ENCODE measurements at places on chromosomes 6 and 20.

DNA sequence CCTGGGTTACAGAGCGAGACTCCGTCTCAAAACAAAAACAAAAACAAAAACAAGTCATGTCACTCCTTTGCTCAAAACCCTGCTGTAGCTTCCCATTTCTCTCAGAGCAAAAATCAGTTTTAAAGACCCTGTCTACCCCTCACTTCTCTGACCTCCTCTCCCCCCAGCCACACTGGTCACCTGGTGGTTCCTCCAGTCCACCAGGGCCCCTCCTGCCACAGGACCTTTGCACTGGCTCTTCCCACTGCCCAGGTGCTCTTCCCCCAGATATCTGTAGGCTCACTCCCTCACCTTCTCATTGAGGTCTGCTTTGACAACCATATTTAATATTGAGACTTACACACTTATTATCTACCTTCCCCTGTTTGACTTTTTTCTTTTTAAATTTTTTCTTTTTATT, 4.9 kb upstream of the TEAD3 start:
- DNase-seq: no peak

GRCh38 chr20:23305098-23305497, 45.5 kb upstream of the NXT1 start:
- DNase-seq: no peak

GRCh38 chr6:37373822-37374471, 20.2 kb downstream of the RNF8 start:
- DNase-seq: no peak

GRCh38 chr6:133889557-133890403, 867 bp downstream of the TCF21 start:
- DNase-seq: no peak

DNA sequence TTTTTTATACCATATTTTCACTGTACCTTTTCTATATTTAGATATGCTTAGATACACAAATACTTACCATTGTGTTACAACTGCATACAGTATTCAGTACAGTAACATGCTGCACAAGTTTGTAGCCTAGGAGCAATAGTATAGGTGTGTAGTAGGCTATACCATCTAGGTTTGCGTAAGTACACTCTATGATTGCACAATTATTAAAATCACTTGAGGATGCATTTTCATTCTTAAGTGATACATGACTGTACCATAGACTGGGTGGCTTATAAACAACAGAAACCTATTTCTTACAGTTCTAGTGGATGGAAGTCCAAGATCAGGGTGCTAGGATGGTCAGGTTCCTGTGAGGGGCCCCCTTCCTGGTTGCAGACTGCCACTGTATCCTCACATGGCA, 234.1 kb downstream of the SLC35F1 start:
- DNase-seq: no peak

DNA sequence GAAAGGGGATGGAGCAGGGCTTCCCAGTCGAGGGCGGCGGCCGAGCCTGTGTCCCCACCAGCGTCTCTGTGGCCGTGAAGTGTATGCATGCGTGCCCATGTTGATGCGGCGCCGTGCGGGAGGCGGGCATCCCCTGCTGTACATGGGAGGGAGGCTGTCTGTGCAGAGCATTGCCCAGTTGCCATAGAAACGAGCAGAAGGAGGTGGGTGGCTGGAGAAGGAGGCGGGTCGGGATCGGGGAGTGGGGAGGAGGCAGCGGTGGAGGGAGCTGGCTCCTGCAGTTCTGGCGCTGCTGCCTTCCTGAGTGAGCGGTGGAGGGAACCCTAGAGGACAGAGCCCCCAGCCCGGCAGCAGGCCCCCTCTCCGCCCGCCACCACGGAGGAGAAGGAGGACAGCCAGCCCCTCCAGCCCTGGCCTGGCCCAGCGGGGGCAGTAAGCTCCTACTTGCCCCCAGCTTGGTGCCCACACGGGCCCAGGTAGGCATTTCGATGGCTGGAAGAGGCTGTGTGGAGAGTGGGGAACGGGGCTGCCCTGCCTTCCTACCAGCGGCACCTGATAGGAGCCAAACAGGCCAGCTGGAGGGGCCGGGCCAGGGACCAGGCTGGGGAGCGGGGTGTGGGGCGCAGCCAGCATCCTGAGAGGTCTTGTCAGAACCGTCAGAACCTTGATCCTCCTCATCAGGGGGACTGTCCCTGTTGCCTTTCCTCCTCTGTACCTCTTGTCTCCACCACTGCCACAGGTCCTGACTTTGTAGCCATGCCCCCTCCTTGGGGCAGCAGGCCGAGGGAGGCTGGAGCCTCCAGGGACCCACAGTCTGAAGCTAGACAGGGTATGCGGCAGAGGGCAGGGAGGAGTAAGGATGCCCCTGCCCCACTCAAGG, 41.3 kb downstream of the SPDEF start:
- no peak for DNase-seq

DNA sequence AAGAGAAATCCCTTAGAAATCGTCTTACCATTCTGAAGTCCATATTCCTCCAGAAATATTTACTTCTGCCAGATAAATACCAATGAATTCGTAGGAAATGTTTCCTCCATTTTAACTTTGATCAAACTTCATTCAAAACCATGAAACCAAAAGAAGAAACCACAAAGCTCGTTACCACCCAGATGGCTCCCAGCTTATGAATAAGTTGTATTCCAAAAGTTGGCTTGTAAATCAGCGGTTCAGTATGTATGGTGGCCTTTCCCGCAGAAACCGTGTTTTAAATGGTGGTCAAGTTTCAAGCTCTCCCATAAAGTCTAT, 73.6 kb upstream of the RIPOR2 start:
- DNase-seq: no peak

GRCh38 chr20:6959900-6960312, 192.4 kb downstream of the BMP2 start:
- DNase-seq: no peak

GRCh38 chr6:154471609-154472362, 38.7 kb downstream of the CNKSR3 start:
- DNase-seq: no peak

- no peak for DNase-seq
Observed at GRCh38 chr6:22883061-22883717, 313.8 kb downstream of the HDGFL1 start.

DNA sequence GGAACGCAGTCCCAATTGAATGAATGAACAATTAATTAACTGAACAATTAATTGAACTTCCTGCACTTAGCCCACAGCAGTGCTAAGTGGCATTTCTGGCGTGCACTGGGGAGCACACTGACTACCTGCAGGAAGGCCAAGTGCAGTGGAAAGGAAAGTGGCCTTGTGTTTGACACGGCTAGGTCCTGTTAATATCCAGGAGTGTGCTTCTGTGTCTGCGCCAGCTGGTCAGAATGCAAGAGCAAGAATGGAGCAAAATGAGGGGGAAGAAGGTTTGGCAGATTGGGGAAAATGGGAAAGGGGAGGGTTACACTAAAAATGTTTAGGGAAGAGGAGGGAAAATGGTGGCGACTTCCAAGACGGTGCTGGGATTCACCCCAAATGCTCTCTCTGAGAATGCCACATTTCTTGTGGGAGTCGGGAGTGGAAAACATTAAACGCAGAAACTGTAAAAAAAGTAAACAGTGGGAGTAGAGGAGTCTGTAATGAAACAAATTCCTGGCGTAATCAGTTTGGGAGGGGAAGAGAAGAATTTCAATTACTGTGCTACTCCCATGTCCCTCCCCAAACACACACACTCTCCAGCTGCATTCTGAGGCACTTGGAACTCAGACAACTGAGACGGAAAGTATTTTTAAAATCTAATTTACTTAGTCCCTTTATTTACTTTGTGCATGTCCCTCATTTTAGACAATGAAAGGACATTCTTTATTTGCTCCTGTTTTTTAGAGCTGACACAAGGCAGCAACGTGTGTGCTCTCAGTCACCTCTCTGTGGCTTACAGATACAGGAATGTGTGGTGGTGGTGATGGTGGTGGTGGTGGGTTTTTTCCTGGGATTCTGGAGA, 64.1 kb downstream of the CLIC5 start:
- no peak for DNase-seq

DNA sequence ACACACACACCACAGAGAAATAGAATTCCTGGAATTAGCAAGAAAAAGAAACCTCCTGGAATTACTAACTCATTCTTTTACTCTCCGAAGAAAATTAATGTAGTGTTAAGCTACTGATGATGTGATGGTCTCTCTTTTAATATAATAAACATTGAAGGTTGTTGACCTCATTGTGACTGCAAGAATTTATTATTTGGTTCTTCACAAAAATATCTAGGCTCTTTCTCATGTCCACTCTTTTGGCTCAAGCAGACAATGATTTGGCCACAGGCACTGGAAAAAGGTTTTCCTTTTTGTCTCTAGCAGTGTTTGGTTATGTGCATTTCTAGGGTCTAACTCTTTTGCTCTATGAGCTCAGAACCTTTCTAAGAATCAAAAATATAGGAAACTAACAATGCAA, 811.9 kb downstream of the TENT5A start:
- DNase-seq: no peak

- DNase-seq: peak; percentile 80
Observed at GRCh38 chr6:69179681-69180080, 544.6 kb downstream of the ADGRB3 start.

GRCh38 chr6:22078802-22079545, 217.9 kb downstream of the PRL start:
- DNase-seq: no peak

- no peak for DNase-seq
Observed at GRCh38 chr6:44956396-44956795, 371.7 kb upstream of the RUNX2 start.

DNA sequence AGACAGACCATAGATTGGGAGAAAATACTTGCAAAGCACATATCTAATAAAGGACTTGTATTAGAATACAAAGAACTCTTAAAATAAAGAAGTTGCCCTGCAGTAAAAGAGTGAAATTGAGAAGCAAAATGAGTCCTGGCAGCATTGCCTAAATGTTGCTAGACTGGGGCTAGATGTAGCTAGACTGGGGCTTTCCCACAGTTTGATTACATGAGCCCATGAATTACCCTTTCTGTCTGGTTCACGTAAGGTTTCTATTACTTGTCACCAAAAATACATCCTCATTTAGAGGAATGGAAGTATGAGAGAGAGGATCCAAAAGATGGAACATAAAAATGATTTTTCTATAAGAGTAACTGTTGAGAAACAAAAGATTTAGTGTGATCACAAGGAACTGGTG, 57.6 kb upstream of the CCDC28A start:
- no peak for DNase-seq

GRCh38 chr6:97136626-97137358, 146.2 kb downstream of the MMS22L start:
- DNase-seq: no peak

- DNase-seq: no peak
Observed at GRCh38 chr6:123551939-123552707, 84.6 kb downstream of the TRDN start.

GRCh38 chr6:5905431-5906339, 101.0 kb downstream of the NRN1 start:
- DNase-seq: no peak

- DNase-seq: no peak
Observed at GRCh38 chr20:5991623-5992441, 41.4 kb downstream of the MCM8 start.

DNA sequence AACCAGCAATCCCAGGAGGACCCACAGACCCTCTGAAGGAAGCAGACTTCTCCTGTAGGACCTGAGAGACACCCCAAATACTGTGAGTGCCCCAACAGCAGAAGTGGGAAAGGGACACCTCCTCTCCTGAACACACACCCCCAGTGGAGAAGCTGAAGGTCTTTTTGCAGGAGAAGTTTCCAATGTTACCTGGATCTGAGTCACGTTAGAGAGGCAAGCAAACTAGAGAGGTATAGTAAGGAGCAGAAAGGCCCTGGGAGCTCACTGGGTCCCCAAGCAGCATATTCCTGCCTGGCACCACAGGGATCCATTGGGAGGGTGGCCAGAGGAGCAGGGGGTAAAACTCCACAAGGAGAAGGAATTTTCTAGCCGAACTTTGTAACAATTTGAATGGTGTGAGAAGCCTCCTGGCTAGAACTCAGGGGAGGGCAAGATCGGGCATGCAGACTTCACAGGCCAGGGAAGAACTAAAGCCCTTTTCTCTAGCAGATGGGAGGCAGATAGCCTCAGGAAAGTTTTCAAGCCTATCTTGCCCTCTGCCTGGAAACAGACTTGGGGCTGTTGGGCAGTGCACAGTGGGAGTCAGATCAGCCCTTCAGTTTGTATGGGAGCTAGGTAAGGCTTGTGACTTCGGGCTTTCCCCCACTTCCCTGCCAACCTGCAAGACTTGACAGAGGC, 68.2 kb upstream of the SSTR4 start:
- no peak for DNase-seq

GRCh38 chr6:4707011-4707410, 69.2 kb upstream of the CDYL start:
- no peak for DNase-seq

DNA sequence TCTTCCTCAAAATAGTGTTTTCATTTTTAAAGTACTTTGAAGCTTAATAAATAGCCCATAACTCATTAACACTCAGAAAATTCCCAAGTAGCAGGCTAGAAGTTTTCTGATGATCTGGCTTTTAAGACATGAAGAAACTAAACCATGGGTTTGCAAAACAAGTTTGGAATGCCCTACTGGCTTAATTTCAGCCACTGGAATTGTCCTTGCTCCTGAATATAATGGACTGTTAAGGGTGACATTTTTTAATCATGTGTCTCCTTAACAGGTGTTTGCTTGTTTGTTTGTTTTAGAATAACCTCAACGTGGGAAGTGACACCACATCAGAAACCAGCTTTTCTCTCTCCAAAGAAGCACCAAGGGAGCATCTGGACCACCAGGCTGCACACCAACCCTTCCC, 49.1 kb downstream of the ISM1 start:
- no peak for DNase-seq

GRCh38 chr20:59022754-59023153, 3.5 kb downstream of the TUBB1 start:
- DNase-seq: no peak

- no peak for DNase-seq
Observed at GRCh38 chr6:25423358-25423757, 144.2 kb downstream of the CARMIL1 start.

DNA sequence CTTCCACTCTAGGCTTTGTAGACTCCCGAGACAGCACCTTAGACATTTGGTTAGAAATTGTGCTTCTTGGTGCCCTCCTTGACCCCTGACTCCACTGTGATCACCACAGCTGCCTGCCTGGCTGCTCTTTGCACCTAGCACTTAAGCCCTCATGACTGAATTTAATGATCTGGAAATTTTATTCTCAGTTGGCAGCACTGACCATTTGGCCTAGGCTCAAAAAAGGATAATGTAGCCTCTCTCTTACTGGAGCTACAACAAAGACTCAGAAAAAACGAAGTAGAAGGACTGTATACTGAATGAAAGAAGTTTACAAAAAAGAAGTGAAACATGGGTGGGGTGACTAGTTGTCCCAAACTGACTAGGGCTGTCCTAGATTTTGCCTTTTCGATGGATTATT, 11.3 kb upstream of the ABRACL start:
- DNase-seq: no peak

Data from MM.1S (cell line).